Activated naive CD4-positive, alpha-beta T cell treated with anti-CD3 and anti-CD28 coated beads, Interleukin-2, amount 50 U/mL, for 16 hours (primary cell): ENCODE measurements at places on chromosomes 2 and 18.

GRCh38 chr2:56185582-56186046, 1.8 kb downstream of the CCDC85A start:
- no peak for DNase-seq

DNA sequence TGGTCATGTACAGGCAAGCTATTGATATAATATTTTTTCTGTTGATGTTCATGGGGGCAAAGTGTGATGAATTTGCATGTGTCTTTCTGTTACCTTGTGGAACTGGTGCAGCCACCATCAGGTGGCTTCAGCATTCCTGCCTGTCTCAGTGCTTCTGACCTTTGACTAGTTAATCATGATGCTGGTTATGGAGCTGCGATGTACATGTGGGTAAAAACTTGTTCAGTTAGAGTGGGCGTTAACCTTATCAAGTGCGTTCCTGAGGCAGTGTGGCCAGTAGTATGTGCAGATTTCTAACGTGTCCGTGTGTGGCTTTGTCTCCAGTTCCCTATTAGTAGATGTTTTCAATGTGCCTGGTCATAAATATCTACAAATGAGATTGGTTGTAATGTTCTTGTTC, 127.4 kb upstream of the ZSWIM2 start:
- DNase-seq = no peak

- no peak for DNase-seq
Observed at GRCh38 chr2:10188211-10188610, 65.7 kb downstream of the RRM2 start.

DNA sequence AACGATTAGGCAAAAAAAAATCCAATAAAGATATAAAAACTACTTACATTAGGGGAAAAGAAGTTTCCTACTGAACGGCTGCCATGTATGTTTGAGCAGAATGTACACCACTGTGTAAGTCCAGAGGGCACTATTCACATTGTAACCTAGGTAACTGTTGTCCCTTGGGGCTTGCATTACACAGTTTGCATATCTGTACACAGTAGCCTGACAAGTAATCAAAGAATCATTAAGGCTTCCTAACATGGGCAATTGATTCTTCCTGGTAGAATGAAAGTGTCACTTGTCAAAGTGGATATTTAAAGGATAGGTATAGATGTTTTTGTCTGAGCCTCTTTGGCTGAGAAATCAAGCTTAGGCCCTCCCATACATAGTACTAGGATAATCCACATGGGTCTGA, 39.1 kb downstream of the PLEK start:
- no peak for DNase-seq

DNA sequence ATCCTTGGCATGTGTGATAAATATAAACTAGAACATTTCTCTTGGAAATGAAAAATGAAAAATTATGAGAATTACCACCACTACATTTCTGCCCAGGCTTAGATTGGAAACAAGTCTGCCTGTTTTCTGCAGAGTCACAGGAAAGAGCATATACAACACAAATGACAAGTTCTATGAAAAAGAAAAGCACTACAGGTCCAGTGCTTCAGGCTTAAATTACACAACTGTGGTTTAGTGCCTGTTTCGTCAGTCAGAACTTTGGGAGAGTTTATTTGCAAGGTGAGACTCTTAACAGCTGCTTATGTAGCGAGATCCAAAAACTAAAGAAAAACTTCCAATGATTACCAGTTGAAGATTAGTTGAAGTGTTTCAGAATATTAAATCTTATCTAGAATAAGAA, 68.9 kb downstream of the RTN4 start:
- DNase-seq = no peak

DNA sequence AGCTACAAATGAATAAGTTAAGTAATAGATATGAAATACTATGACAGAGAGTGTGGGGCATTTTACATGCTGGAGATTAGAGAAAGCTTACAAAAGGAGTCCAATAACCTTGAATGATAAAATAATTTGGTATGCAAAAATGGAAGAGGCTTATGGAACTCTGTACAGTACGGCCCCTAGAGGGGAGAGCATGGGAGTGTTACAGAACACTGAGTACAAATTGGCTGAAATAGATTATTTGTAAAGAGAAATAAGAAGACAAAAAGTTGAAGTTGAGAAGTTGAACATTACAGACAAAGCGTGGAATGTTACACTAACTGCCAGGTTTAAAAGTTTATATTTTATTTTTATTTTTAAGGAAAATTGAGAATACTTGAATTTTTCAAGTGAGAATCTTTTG, 192.1 kb upstream of the DOK6 start:
- no peak for DNase-seq

GRCh38 chr2:11073251-11073650, 82.0 kb upstream of the SLC66A3 start:
- DNase-seq = no peak

- DNase-seq = no peak
Observed at GRCh38 chr18:22709288-22710060, 223.7 kb upstream of the RBBP8 start.

DNA sequence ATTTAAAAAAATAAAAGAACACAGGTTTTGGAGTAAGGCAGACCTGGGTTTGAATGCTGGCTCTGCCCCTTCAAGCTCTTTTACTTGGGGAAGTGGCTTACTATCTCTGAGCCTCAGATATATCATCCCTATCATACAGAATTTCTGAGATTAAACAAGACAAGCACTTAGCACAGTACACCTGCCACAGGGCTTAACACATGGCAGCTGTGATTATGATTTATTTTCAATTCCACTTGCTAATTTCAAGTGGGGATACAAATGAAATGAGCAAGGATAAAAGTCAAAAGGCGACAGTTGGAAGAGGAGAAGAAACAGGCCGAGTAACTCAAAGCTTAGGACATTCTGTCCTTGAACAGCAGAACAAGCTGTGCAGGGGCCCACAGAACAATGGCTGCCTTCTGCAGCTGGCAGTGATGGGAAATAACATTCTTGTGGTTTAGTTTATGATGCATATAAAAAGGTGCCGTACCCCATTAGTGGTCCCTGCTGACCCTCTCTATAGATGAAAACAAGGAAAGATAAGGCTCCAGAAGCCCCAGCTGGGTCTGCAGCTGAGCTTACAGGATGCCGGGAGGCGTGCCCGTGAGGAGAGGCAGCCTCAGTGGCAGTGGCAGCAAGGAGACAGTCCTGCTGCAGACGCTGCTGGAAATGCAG, 45.3 kb downstream of the KIF3C start:
- no peak for DNase-seq

DNA sequence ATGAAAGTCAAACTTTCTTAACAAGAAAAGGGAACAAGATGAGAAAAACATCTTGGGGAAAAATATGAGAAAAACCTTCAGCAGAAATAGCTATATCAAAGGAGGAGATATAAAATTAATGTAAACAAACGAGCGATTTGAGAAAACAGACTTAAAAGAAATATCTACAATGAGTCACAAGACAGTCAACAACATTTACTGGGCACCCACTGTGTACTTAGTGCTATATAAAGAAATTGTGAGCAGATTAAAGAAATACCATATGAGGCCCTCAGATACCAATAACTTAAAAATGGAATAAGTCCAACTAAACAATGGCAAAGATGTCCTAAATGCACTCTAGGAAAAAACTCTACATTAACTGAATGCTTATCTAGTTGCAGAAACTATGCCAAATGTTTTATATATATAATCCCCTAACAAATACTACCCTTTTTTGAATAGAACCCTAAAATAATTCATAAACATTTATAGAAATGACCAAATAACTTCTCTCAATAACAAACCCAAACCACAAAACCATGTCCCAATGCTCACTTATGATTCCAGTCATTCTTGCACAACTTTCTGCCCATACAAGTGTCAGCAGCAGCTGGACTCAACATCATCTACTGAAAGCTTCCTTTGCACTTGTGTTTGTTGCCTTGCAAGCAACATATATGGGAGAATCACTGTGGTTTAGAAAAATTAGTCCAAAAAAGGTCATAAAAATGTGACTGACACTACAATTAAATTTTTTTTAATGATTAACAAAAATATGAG, 83.5 kb downstream of the COBLL1 start:
- no peak for DNase-seq

GRCh38 chr2:143068509-143068908, 60.7 kb upstream of the ARHGAP15 start:
- DNase-seq = no peak

DNA sequence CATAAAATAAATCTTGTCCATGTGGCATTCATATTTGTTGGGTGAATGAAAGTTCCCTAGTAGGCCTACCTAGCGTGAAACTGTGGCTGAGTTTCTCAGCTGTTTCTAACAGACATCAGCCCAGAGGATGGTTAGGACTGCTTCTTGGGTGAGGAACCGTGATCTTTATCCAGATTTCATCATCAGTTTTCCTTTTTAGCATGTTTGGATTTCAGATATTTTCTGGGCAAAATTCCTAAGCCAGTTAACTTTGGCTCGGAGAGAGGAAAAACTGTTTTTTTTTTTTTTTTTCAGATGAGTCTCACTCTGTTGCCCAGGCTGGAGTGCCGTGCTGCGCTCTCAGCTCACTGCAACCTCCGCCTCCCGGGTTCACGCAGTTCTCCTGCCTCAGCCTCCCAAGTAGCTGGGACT, 53.5 kb downstream of the DGKD start:
- no peak for DNase-seq

GRCh38 chr2:146481629-146482028, 1363.2 kb upstream of the ACVR2A start:
- DNase-seq = no peak

DNA sequence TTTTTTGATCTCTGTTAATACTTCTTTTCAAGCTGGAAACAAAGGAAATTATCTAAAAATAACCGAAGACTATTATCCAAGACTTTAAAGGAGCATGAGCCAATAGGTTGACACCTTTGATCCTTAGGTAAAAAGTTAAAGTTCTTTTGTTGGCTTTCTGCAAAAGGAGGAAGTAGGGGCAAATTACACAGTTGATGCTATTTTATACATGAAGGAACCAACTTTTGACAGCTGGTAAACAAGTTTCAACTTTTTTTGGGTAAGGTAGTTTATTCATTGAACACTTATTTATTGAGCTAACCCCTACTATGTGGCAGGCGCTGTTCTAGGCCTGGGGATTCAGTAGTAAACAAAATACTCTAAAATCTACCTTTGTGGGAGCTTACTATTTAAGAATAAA, 66.6 kb upstream of the ZEB2 start:
- no peak for DNase-seq

DNA sequence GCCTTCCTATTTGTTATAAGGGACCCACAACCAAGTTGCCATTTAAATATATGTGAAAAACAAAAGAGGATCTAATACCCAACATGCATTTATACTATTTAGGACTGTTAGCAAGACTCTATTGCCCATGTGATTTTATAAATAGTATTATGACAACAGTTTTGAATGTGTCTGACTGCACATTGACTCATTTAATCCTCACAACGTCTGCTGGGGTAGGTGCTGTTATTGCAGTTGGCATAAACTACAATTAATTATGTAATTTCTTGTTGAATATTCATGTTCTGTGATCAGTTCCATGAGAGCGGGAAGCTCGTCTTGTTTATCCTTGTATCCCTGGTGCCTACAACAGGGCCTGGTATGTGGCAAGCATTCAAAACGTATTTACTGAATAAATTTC, 53.7 kb downstream of the SH2D6 start:
- DNase-seq = no peak

GRCh38 chr2:159904959-159905305, 106.9 kb upstream of the CD302 start:
- DNase-seq = no peak

GRCh38 chr2:165957030-165957675, 3.6 kb upstream of the TTC21B start:
- no peak for DNase-seq

DNA sequence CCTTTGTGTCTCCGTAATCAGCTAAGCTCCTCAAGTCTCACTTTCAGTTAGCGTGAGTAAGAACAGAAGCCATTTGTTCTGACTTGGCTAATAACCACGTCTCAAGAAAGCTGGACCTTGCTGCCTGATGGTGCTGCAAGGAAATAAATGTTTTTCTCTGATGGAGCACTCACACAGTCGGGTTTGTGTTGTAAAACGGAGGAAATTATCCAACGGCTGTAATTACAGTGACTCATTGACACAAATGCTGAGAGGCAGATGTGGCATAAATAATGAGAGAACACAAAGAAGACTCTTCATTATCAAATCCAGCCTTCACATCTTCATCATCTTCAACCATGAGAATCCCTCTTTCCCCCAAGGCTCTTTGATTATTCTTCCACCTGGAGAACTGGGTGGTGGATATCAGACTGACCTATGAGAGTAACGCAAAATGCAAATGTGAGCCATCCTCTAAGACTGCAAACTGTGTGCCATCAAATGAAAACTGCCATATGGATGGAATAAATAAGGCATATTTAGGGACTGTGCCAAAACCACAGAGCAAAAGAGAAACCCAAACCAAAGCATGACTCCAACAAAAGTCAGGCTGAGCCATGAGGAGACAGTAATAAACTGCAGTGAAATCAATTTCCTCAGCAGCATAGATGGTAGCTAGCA, 252.6 kb downstream of the RND3 start:
- DNase-seq = no peak

- DNase-seq = no peak
Observed at GRCh38 chr2:150689590-150689989, 202.1 kb upstream of the RND3 start.

DNA sequence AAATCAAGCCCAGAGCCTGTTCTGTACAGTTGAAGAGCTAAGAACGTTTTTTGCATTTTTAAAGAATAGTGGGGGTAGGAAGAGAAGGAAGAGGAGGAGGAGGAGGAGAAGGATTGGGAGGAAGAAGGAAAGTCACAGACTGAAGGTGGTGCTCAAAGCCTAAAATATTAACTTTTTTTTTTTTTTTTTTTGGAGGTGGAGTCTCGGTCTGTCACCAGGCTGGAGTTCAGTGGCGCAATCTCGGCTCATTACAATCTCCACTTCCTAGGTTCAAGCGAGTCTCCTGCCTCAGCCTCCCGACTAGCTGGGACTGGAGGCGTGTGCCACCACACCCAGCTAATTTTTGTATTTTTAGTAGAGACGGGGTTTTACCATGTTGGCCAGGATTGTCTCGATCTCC, 18.3 kb upstream of the KLHL29 start:
- DNase-seq = no peak

DNA sequence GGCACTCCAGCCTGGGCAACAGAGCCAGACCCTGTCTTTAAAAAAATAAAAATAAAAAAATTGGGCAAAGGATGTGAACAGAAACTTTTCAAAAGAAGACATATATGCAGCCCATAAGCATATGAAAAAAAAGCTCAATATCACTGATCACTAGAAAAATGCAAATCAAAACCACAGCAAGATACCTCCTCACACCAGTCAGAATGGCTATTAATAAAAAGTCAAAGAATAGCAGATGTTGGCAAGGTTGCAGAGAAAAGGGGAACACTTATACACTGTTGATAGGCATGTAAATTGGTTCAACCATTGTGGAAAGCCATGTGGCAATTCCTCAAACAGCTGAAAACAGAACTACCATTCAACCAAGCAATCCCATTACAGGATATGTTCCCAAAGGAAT, 204.1 kb upstream of the SRD5A2 start:
- no peak for DNase-seq

- DNase-seq = no peak
Observed at GRCh38 chr2:74079522-74080341, 68.0 kb downstream of the BOLA3 start.

DNA sequence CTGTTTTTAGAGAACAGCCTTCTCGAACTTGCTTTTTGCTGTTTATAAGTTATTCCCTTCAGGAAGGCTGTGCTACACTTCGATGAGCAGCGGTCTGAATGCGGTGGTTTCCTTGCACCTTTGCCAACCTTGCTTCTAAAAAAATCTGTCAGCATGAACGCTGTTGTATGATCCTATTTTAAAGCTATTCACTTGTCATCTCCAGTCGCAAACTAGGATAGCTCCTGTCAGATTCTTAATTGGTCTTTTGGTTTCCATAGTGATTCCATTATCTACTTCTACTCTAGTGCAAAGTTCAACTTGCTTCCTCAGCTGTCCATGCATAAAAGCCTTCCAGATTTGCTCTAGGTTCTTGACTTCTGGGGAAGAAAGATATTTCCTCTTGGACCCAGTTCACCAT, 76.3 kb upstream of the GALNT3 start:
- no peak for DNase-seq
